Activated CD4-positive, alpha-beta T cell treated with anti-CD3 and anti-CD28 coated beads for 4 hours (primary cell): ENCODE measurements at places on chromosomes 2 and 18.

- peak; percentile 0 for DNase-seq
Observed at GRCh38 chr18:5628512-5629255, 84.9 kb upstream of the EPB41L3 start.

DNA sequence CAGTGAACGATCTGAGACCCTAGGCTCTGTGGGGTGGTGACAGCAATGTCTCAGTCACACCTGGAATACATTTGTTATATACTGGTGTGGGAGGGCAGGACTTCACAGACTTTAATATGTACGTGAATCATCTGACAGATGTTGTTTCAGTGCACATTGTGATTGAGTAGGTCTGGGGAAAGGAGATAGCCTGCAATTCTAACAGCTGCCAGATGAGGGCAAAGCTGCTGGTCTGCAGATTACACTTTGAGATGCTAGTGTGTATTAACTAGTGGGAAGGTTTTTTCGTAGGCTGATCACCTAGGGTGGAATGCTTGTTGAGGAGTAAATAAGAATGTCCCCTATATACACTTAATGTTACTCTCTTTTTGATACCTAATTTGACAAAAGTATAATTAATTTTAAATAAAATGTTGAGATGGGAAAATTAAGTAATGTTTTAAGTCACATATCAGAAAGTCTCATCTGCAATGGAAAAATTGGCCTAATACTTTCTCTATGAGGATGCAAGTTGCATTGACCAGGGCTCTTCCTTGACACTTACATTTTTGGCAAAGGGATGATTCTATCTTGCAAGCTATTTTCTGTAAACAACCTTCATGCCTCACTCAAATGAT is 496.9 kb upstream of the HNMT start:
- DNase-seq, result no peak

DNA sequence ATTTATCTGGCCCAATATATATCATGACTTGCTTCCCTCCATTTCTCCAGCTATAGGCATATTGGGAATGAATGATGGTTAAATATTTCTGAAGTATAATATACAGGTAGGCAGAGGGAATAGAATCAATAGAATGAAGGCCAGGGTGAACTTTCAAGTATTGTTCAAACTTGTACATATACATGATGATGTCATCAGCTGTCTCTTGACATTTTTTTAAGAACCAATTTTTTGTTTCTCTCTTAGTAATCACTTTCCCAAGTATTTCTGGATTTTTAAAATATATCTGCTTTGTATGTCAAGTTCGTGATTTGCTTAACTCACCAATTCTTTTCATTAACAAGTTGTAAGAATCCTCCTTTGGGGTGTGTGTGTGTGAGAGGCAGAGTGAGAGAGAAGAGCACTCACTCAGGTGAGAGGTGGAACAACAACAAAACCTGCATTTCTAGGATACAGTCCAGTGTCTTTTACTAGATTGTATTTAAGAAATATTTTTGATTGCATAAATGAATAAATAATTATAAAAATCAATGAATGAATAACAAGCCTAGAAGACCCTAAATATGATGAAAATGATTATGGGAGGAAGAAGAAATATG is 1239.1 kb downstream of the LRP1B start:
- DNase-seq, result no peak

DNA sequence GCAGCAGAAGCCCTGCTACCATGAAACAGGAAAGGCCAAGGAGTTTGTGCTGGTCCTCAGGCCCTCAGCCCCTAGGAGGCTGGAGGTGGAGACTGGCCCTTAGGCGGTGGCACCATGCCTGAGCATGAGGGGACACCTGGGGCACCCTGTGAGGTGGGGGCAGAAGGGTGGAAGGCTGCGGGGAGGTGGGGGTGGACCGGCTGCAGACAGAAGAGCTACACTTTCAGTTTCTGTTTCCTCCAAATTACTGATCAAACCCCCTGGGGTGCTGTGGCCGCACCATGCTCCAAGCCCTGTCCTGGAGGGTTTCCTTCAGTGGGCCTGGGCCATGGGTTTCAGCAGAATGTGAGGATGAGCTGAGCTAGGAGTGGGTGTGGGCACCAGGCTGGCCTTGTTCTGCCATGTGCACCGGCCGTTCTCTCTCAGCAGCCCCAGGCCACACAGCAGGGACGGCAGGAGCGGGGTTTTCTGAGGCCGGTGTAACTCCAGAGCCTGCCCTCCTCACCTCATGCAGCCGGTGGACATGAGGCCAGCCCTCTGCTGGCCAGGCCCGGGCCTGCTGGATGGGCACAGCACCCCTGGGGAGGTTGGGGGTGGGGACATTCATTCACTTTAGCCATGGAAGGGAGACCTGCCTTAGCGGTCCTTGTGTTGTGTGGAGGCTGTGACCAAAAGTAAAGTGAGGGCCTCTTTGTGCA is 51.5 kb downstream of the PLEKHB2 start:
- peak; percentile 2 for DNase-seq

DNA sequence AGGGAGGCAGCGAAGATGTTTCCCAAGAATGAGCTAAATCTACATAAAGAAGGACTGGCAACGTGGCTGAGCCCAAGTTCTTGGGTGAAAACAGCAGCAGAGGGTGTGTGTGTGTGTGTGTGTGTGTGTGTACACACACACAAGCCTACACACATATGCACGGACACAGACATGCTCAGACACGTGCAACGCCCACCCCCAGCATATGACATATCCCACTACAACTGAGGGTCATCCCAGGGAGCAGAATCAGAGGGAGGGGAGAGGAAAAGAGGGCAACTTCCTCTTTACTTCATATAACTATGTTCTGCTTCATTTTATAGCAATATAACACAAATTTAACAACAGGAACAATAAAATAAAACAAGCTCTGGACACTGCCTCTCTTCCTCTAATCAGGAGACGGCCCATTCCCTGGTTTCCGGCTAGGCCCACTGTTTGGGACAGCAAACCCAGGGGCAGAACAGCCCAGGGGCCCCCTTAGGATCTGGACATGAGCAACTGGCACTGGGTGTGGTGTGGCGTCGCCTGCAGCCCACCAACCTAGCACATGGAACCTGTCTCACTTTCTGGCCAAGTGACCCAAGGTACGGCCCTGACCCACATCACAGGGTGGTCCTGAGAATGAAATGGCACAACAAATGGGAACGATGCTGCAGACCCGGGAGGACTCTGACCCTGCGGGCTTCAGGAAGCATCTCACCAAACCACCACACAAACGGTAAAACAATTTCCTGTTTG is 25.0 kb downstream of the FAM178B start:
- no peak for DNase-seq

DNA sequence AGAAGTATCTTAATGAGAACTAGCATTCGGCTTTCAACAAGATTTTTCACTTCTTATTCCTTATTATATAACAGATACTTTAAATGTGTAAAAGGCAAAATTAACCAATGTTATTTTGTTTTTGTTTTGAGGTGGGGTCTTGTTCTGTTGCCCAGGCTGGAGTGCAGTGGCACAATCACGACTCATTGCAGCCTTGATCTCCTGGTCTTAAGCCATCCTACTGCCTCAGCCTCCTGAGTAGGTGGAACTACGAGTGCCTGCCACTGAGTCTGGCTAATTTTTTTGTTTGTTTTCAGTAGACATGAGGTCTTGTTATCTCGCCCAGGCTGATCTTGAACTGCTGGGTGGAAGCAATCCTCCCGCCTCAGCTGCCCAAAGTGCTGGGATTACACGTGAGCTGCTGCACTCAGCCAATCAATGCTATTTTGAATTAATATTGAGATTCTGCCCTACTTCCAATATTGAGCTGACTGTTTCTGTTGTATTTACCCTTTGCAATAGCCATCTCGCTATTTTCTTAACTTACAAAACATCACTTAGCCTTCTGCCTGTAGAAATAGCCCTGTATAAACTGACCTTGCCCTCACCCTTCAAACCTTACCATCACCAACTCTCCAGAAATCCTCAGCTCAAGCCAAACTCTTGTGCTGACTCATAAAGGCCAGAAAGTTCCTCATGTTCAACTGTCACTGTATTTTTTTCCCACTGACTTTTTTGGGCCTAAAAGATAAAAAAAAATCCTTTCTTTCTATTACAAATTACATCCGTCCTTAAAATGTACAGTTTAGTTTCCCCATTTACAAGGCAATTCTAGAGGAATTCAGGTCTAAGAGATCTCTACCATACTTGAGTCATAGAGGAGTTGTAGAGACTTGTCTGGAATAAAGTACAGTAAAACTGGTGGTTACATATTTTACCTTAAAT is 94.3 kb downstream of the OLA1 start:
- no peak for DNase-seq

- DNase-seq, result no peak
Observed at GRCh38 chr2:109686921-109687320, 72.8 kb downstream of the SOWAHC start.

GRCh38 chr2:117977696-117978095 is 36.2 kb downstream of the CCDC93 start:
- no peak for DNase-seq

GRCh38 chr2:202015471-202015870 is 18.2 kb upstream of the FZD7 start:
- DNase-seq, result no peak

DNA sequence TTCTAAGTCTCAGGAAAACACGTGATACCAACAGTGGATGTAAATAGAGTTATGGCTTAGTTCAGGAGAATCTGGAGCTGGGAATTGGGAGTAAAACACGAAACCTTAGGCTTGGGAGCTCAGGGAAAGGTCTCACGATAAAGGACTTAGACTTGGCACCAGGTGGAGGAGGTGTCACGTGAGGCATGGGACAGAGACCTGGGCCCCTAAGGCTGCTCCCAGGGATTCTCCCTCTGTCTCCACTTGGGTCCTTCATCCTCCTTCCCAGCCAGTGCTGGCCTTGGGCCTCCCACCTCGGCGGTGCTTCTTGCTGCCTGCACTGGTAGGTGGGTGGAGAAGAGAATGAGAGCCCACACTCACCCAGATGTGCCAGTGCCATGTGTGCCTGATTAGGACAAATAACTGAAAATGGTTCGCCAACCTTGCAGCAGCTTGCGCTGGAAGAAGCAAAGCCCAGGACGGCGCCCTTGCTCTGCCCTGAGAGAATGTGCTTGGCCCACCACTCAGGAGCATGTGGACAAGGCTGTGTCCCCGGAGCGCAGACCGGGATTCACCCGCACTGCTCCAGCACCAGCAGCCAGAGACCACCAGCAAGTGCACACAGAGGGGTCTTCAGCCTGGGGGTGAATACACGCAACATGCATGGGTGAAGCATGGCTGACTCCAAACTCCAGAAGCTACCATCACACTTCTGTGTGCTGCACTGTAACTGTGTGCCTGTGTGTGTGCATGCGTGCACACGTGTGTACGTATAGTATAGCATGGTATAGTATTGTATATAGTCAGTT is 48.1 kb downstream of the PSMG2 start:
- DNase-seq, result no peak

DNA sequence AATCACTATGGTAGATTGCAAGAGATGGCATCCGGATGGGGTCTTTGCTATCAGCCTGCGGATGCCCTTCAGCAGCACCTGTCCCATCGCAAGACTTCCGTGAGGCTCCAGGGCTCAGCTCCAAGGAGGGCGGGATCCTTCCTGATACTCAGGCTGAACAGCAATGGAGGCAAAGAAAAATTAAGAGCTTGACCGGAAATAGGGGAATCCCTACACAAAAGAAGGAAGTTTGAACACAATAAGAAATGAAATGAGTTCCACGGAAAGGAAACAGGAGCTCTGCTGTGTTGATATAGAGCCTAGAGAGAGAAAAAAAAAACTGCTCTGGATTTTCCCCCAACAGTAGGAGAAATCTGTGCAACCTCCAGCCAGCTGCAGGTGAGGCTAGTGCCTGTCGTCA is 91.9 kb downstream of the ARL4C start:
- DNase-seq, result no peak

- DNase-seq, result no peak
Observed at GRCh38 chr2:238259061-238260020, 19.5 kb upstream of the HES6 start.

- no peak for DNase-seq
Observed at GRCh38 chr2:239937866-239938640, 87.1 kb downstream of the NDUFA10 start.

DNA sequence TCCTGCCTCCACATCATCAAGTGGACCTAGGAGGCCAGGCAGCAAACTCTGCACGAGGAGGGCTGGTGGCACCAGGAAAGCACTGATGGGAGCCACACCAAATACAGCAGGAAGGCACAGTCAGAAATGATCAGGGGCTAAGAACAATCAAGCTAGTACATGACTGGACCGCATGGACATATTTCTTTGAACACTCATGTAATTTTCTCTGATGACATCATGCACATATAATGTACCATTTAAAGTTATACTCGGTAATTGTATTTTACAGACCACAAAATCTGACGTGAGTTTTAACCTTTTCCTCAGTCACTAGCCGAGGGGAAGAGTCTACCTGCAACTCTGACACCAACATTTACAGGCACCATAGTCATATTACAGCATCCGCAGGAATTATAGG is 76.7 kb downstream of the XDH start:
- no peak for DNase-seq

DNA sequence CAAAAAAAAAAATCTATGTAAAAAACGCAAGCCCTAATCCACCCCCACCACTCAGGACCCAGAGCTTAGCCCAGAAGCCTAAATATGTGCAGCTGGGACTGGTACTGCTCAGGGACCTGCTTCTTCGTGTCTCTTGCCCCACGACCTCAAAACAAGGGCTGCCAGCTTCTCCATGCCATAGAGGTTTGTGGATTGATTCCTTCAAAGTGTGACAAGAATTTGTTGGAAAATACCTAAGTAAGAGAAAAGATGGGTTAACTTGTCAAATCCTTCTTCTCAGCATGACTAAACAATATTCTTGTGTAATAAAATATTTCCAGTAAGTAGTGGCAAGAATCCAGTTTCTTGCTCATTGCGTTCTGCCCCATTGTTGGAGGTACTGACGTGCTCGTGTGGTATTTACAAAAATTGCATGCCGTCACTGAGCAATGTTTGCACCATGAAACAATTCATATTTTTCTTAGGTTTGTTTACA is 825 bp upstream of the SCYGR1 start:
- no peak for DNase-seq

DNA sequence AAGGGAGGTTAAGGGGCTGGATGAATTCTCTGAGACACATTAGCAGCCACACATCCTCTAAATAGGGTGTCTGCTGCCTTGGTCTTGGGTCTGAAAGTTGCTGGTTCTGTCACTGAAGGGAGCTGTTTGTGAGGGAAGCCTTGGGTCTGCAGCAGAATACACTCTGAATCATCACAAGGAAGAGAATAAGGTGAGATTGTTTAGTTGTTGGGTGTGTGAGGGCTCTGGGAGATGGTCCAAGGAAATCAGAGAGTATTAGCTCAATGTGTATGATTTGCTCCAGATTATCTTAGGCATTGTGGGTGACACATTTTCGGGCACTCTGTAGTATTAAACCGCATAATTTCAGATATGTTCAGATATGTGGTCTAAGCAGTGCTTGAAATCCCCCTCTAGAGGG is 548.5 kb downstream of the SLC4A3 start:
- DNase-seq, result no peak

- no peak for DNase-seq
Observed at GRCh38 chr2:143436951-143437350, 307.7 kb downstream of the ARHGAP15 start.

GRCh38 chr2:147642765-147643164 is 202.1 kb upstream of the ACVR2A start:
- DNase-seq, result no peak
